ENCODE measurements at places on chromosomes 1 and 21. TPM values are rescaled to one million over a fixed set of nuclear protein-coding genes. Genes with fewer than 3 reads are reported as not detected.

GRCh38 chr1:205346956-205347574 is 9.7 kb downstream of the KLHDC8A start:
- DNase-seq, result no peak

ADORA1 gene
- total RNA-seq, result 4.0 TPM

DNA sequence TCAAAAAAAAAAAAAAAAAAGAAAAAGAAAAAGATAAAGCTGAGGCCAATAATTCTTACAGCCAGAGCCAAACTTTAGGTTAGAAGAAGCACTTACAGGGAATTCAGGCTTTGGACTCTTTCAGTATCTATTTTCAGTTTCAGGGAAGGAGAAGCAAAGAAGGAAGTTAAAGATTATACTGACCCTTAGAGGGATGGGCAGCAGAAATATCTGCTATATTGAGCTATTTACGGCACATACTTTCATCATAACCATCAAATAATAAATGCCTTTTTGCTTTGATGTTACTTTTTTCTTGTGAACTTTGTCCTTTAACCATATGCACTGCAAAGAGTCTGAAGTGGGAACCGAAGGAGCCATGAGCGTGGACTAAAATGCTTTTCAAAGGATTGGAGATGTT is 42.0 kb downstream of the TM2D1 start:
- DNase-seq, result no peak

DNA sequence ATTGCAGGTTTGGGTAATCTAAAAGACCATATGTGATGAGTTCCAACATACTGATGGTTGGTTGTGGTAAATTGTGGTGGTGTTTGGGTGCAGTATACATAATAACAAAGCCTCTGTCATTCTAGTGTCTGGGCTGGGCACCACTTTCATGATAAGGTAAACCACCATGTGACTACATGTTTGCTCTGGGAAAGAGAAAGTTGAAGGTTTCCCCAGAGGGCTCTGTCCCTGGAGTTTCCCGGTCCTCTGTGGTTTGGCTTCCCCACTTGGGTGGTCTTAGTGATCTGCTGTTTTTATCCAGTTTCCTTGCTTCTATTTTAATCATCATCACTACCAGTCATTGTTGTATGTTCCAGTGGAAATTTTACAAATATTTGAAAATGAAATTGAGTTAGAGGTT is 55.9 kb upstream of the TSPAN2 start:
- no peak for DNase-seq

- DNase-seq, result peak; percentile 98
Measured at GRCh38 chr1:115641762-115642167, at the start of gene VANGL1. VANGL1 (plus strand) TSS chr1:115641970; CDS start chr1:115651414, 9,444 bp downstream.

MIA3 gene
- total RNA-seq, result 68.8 TPM

DNA sequence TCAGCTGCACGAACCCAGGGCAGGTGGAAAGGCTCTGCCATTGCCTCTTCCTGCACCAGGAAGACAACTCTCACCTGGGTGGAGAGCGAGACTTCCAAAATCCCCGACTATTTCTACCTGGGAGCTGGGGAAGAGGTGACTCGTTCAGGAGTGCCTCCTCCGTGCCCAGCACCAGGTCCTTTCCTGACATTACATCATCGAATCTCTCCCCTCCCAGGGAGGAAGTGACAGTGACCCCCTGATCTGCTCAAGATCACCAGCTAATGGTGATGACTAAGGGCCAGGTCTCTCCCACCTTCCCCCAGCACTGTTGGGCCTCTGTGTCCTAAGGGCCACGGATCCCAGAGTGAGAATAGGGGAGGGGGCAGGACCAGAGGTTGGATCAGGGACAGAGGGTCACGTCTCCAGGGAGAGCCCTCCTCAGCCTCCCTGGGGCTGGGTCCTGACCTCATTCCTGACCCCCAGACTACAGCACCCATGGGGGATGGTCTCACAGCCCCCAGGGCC is 6.8 kb downstream of the MEGF6 start:
- peak; percentile 81 for DNase-seq
